Hepatocyte (in vitro differentiated cells): ENCODE measurements at places on chromosomes 12 and 14. TPM values are rescaled to one million over a fixed set of nuclear protein-coding genes. Genes with fewer than 3 reads are reported as not detected.

DNA sequence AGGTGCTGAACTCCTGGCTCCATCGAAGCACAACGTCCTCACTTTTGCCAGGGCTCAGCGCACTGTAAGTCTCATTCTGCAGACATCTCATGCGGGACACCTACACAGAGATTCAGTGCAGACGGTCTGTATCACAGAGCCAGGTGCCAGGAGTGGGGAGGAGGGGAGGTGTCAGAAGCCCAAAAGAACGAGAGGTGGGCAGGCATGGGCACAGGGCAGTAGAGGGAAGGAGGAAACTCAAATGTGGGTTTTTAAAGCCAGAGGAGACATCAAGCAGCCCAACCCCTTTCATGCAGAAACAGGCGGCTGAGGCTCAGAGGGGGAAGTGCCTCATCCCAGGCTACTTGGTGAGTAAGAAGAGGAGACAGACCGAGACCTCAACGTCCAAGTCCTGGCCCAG lies 2.5 kb upstream of the LPAR5 start:
- no peak overlapping the region for H3K27ac ChIP-seq
- no peaks in the 10 kb centered on the region for H3K27me3 ChIP-seq
- H3K36me3 ChIP-seq = no peaks in the 10 kb centered on the region
- peaks cover 13% of the 10 kb centered on the region for H3K4me1 ChIP-seq
- H3K4me3 ChIP-seq = no peak overlapping the region

DNA sequence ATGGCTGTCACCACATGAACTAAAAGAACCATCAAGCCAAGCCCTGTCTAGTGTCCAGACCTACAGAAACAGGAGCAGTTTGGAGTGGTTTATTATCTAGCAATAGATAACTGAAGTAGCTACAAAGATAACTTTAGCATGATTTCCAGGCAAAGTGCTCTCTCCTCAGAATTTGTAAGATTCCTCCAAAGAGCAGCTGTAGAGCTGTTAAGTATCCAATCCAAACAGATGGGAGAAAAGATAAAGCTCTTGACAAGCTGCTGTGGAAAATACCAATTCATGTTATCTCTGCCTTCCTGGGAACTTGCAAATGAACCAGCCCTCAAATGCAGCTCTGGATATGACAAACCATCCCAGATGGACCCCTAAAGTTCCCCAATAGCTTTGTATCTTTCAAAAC lies 78.9 kb upstream of the RESF1 start:
- no peak overlapping the region for H3K4me3 ChIP-seq
- no peak overlapping the region for H3K27ac ChIP-seq
- DNase-seq = no peak
- peaks cover 15% of the 10 kb centered on the region for H3K4me1 ChIP-seq
- no peaks in the 10 kb centered on the region for H3K36me3 ChIP-seq

DNA sequence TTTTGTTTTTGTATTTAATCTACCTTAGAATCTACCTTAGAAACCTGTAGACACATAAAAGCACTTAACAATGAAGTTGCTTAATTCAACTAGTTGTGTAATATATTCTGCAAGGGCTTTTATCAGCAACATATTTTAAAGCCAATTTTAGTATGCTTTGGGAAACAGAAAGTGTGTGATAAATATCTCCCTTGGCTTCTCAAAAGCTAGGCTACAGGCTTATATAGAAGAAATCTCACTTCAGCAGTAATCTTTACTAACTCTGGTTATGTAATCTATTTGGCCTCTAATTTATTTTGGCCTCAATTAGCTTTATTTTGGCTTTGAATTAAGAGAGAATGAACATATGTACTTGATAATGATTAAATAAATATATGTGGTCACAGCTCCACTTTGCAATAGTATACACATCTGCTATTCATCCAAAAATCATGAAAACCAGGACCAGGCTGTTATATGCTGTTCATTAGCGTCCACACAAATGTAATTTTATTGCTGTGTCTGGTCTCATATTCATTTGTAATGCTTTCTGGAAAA lies 37.2 kb downstream of the LRP6 start:
- H3K27ac ChIP-seq = no peak overlapping the region
- peaks cover 5% of the 10 kb centered on the region for H3K4me1 ChIP-seq
- no peak for DNase-seq

- no peak overlapping the region for H3K27ac ChIP-seq
- H3K36me3 ChIP-seq = no peaks in the 10 kb centered on the region
- H3K4me3 ChIP-seq = no peak overlapping the region
- DNase-seq = peak; percentile 76
Observed at GRCh38 chr14:95609398-95609990, 74.6 kb downstream of the GLRX5 start.

SLC2A3 gene
- 76.3 and 98.2 TPM in 2 replicates for total RNA-seq

SRRM4 gene
- total RNA-seq = 0.03 and 0.08 TPM in 2 replicates
